ENCODE measurements at places on chromosomes 13 and 19. TPM values are rescaled to one million over a fixed set of nuclear protein-coding genes. Genes with fewer than 3 reads are reported as not detected.

ZNF610 gene
- total RNA-seq: 4.8 TPM

ASPDH gene
- not detected for total RNA-seq

OR7D2 gene
- total RNA-seq: not detected

ZFR2 gene
- not detected for total RNA-seq

HCN2 gene
- 1.6 TPM for total RNA-seq

FFAR3 gene
- total RNA-seq: not detected

GPR18 gene
- total RNA-seq: not detected

RXFP2 gene
- not detected for total RNA-seq

AKAP11 gene
- 28.5 TPM for total RNA-seq

TINCR gene
- total RNA-seq: 4.5 TPM

KLK14 gene
- 0.50 TPM for total RNA-seq

ZNF708 gene
- 9.2 TPM for total RNA-seq

IGFL4 gene
- not detected for total RNA-seq

B3GNT8 gene
- 5.2 TPM for total RNA-seq

SLC10A2 gene
- total RNA-seq: not detected

MCF2L gene
- not detected for total RNA-seq

KLK12 gene
- not detected for total RNA-seq
